Activated T-cell treated with anti-CD3 and anti-CD28 coated beads, Interleukin-2, amount 50 U/mL, for 72 hours (primary cell): ENCODE measurements at places on chromosomes 13 and 19. TPM values are rescaled to one million over a fixed set of nuclear protein-coding genes. Genes with fewer than 3 reads are reported as not detected.

DNA sequence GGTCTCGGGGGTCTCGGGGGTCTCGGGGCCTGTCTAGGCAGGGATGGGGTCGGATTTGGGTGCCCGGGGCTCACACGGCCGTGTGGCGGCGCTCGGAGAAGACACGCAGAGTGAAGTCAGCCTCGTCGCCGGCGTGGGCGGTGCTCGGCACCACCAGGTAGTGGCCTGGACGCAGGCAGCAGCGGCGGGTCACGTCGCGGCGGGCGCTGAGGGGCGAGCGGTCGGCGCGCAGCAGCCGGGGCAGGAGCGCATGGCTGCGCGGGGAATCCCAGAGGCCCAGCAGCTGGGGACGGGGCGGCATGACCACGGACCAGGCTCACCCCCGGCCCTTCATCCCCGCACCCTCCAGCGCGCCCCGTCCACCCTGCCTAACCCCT is 8.2 kb downstream of the CAPN12 start:
- peak; percentile 76 for DNase-seq

DNA sequence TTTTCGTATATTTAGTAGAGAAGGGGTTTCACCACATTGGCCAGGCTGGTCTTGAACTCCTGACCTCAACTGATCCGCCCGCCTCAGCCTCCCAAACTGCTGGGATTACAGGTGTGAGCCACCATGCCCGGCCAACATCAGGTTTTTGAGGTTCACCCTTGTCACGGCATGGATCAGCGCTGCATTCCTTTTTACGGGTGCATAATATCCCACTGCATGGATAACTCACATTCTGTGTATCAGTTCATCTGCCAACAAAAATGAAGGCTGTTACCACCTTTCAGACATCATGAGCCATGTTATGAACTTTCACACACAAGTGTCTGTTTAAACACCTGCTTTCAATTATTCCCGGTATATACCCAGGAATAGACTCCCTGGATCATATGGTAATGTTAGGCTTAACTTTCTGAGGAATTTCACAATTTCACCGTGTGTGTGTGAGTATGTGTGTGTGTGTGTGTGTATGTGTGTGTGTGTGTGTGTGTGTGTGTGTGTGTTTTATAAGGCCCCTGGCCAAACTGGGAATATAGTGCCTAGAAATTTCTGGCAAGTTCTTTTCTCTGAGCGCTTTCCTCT is 52.2 kb downstream of the AP1M1 start:
- no peak for DNase-seq

- DNase-seq = no peak
Observed at GRCh38 chr13:43478902-43479301, 307.9 kb downstream of the ENOX1 start.

- no peak for DNase-seq
Observed at GRCh38 chr13:110463871-110464510, 97.5 kb downstream of the RAB20 start.

GRCh38 chr19:5095568-5095850 is 126.6 kb downstream of the KDM4B start:
- DNase-seq = no peak

- no peak for DNase-seq
Observed at GRCh38 chr13:114135731-114136171, 3.3 kb upstream of the RASA3 start.

- no peak for DNase-seq
Observed at GRCh38 chr19:47257411-47258169, 1.3 kb downstream of the CCDC9 start.

KLF1 gene
- total RNA-seq = 0.58 TPM

GRCh38 chr19:53853707-53854106 is 14.0 kb upstream of the MYADM start:
- DNase-seq = no peak

KLK10 gene
- not detected for total RNA-seq

- DNase-seq = peak; percentile 89
Observed at GRCh38 chr19:55178781-55179599, 1.1 kb downstream of the SYT5 start.

DNA sequence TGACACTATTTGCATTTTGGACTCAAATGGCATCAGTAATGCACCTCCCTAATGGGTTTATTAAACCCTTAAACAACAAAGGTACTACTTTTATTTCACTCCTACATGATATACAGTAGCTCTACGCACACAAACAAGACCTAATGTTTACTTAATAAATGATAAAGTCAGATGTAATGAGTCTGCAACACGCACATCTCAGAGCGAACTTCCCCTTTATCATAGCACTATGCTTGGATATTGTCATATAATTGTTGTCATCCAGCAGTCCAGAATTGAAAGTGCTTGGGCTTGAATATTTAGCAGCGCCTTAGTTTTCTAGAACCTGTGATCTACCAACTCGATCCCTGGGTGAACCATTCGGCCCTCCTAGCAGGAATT is 772 bp downstream of the PARP4 start:
- no peak for DNase-seq

DNA sequence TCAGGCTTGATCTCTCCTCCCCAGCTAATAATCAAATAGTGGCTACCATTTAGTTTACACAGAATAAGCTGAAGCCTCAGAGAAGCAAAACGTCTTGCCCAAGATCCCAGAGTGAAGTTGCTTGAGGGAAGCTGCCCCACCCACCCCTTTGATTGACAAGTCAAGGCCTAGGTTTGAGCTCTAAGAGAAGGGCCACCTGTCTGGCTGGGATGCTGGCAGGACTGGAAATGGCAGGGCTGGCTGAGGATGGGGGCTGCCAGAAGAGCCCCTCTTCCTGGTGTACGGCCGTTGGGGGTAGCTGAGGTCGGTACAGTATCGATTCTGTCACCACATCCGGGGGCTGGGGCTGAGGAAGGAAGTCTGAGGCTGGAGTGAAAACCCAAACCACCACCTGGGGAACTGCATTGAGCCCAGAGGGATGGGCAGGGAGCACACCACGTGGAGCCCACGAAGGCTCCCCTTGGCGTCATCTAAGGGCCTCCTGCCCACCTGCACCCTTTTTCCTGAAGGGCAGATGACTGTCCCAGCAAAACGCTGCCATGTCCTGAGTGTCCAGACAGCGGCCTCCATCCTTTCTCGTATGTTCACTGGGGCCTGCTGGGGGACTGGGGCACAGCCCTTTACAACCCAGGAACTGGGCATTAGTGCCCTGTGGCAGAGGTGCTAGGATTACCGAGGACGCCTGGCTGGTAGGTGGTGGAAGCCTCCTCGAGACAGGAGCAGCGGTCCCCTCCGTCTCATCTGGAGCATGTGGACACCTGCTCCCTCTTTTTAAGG is 1.4 kb upstream of the PRKD2 start:
- peak; percentile 60 for DNase-seq

DNA sequence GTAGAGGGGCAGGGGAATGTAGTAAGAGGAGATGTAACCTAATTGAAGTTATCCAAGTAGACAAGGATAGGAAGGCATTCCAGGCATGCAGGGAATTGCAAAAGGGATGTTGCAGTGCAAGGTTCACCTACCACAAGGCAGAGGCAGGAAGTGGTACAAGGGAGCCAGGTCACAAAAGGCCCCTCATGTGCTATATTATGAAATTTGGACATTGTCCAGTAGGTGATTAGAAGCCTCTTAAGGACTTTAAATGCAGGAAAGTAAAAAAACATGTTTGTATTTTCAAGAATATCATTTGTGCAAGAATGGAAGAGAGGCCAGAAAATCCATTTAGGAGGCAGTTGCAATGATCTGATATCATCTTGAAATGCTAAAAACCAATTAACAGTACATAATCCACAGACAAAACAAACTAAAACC is 111.4 kb downstream of the FRY start:
- DNase-seq = no peak

- DNase-seq = no peak
Observed at GRCh38 chr13:49993666-49994065, 3.2 kb upstream of the TRIM13 start.

ZNF132 gene
- 2.6 TPM for total RNA-seq

CBLC gene
- total RNA-seq = not detected

GRCh38 chr13:95756072-95756471 is 79.1 kb downstream of the DNAJC3 start:
- DNase-seq = no peak

SYCN gene
- total RNA-seq = not detected

DNA sequence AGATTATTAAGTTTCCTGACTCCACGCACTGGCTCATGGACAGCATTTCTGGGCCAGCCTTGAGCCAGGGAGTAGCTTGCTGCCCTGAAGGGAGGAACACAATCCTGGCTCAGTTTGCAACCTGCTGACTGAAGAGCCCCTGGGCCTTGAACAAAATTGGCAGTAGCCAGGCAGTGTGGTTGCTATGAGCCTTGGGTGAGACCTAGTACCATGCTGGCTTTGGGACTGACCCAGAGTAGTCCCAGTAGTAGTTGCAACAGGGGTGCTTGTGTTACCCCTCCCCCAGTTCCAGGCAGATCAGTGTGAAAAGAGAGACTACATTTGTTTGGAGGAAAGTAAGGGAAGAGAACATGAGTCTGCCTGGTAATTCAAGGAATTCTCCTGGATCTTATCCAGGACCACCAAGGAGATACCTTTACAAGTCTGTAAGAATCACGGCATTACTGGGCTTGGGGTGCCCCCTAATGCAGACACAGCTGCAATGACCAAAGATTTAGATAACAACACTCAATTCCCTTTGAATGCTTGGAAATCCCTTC is 22.0 kb downstream of the ITGBL1 start:
- no peak for DNase-seq

DNA sequence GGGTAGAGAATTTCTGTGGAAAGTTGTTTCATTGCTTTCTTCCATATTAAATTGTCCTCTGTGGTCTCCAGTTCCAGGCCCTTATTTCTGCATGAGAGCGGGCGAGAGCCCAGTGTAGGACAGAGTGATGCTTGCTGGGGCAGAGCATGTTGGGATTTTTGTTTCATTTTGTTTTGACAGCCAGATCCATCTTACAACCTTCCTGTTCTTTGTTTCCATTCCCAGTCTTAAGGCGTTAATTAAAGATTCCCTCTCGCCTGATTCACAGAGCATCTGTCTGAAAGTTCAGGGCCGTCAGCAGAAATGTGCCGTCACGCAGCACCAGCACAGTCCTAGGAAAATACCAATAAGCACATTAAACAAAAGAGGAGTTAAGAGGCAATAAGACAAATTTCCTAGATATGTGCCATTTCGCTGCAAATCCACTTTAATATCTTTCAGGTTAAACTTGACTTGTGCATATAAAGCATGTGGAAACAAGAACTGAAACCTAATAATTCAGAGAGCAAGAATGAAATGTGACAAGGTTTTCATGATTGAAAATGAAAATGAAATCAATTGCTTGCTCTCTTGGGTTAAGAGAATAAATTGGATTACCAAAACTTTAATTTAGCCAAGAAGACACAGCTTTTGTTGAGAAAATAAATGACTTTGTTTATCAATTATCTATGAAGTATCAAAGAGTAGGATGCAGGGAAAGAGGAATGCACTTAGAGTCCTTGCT is 210.7 kb upstream of the SLC10A2 start:
- DNase-seq = no peak

DNA sequence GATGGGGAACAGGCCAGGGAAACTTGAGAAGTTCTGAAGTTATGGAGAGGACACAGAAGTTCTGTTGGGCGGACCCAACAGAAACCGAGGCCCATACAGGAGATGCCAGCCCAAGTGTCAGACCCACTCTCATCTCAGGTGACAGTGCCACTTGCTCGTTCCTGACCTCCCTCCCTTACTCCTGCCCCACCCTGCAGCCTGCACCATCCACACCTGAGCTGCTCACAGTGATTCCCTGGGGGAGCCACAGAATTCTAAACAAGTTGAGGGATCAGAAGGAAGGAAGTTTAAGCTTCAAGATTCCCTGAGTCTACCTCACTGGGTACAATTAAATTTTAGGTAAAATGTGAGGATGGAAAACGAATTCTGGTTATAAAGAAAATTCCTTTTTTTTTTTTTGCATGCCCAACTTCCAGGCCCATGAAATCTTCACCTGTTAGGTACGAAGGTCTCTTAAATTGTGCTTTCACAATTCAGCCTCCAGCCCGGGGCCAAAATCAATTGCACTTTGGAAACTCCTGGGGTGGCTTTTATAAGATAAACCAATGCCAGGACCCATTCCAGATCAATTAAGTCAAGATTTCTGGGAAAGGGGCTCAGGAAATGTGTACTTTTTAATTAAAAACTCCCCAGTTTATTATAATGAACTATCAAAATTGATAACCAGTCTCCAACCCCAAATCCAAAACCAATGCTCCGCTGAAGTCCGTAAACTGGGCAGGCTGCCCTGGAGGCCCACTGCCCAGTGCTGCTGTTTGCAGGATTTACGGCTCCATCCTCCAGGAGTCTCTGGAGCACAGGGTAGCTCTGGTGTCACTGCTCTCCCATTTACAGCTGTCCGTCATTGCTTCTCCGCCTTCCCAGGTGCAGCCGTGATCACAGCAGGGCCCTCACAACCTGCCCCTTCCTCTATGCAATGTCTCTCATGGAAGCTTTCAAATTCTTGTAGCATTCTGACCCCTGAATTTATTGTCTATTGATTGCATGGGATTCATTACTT is 643.5 kb downstream of the UQCRFS1 start:
- no peak for DNase-seq

- no peak for DNase-seq
Observed at GRCh38 chr13:114228176-114228575, 6.5 kb upstream of the CDC16 start.

GRCh38 chr13:43303033-43303729 is 279.8 kb downstream of the DNAJC15 start:
- DNase-seq = peak; percentile 6

- no peak for DNase-seq
Observed at GRCh38 chr19:50415661-50416033, 3.1 kb upstream of the SPIB start.

- DNase-seq = peak; percentile 87
Observed at GRCh38 chr19:16829010-16829821, at the start of gene SIN3B. Gene SIN3B (plus strand): TSS chr19:16829398. CDS start chr19:16829421, 23 bp downstream.

DNA sequence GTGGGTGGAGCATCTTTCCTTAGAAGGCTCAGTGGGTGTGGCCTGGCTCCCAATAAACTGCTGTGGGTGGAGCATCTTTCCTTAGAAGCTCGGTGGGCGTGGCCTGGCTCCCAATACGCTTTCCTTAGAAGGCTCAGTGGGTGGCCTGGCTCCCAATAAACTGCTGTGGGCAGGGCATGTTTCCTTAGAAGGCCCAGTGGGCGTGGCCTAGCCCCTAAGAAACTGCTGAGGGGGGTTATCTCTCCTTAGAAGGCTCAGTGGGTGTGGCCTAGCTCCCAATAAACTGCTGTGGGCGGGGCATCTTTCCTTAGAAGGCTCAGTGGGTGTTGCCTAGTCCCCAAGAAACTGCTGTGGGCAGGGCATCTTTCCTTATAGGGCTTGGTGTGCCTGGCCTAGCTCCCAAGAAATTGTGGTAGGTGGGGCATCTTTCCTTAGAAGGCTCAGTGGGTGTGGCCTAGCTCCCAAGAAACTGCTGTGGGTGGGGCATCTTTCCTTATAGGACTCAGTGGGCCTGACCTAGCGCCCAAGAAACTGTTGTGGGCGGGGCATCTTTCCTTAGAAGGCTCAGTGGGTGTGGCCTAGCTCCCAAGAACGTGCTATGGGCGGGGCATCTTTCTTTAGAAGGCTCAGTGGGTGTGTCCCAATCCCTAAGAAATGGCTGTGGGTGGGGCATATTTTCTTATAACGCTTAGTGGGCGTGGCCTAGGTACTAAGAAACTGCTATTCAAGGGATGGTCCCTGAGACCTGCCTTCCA is 10.3 kb downstream of the HSH2D start:
- DNase-seq = no peak

GRCh38 chr13:34076319-34076718 is 258.4 kb downstream of the RFC3 start:
- no peak for DNase-seq

CIC gene
- total RNA-seq = 95.0 TPM

GRCh38 chr13:78147905-78148304 is 229.3 kb upstream of the EDNRB start:
- DNase-seq = no peak

RPS15 gene
- 1,490 TPM for total RNA-seq
